ENCODE measurements at places on chromosomes 11 and 22.

DNA sequence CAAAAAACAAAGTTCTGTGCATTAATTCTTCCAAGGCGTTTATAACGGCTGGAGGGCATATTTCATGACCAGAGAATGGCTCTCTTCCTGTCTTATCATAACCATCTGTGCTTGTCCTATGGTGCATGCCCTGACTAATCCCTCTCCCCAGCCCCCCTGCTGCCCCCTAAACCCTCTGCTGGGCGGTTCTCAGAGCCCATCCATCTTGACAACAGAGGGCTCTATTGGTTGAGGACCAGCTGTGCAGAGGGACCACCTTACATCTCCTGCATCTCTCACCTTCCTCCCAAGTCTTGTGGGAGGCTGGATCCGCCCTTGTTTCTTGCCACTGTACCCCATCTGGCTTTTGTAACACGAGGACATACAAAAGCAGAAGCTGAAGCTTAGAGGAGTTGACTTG lies 282.1 kb downstream of the MIAT start:
- H3K4me3 ChIP-seq, result no peak overlapping the region
- H3K36me3 ChIP-seq, result peaks cover 5% of the 10 kb centered on the region
- H3K4me1 ChIP-seq, result peaks cover 7% of the 10 kb centered on the region
- H3K27me3 ChIP-seq, result peaks cover 33% of the 10 kb centered on the region
- no peak for DNase-seq
- no peak overlapping the region for H3K27ac ChIP-seq

DNA sequence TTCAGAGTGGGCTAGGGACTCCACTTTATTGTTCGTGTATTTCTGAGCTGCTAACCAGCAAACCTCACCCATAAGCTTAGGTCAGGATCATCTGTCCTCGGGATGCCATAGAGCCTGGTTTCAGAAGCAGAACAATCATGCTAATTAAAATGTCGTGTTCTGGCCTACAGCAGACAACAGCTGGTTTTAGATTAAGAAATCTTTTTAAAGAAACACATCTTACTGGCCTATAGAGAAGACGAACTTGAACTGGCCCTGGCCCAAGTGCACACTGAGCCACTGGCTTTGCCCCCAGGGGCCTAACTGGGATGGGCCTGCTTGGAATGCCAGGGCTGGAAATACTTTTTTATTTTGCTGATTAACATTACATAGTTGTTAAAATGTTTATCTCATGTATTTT lies 63.2 kb downstream of the ALX4 start:
- no peak for DNase-seq
- peaks cover 61% of the 10 kb centered on the region for H3K36me3 ChIP-seq
- peaks cover 10% of the 10 kb centered on the region for H3K27me3 ChIP-seq
- H3K4me1 ChIP-seq, result peaks cover 32% of the 10 kb centered on the region

- peak; percentile 70 for DNase-seq
- H3K27me3 ChIP-seq, result peaks cover 74% of the 10 kb centered on the region
- H3K4me3 ChIP-seq, result peak overlapping the region; percentile 85
- H3K27ac ChIP-seq, result no peak overlapping the region
- H3K36me3 ChIP-seq, result no peaks in the 10 kb centered on the region
These were observed 144.6 kb downstream of the NECTIN1 start for GRCh38 chr11:119584193-119585042.

DNA sequence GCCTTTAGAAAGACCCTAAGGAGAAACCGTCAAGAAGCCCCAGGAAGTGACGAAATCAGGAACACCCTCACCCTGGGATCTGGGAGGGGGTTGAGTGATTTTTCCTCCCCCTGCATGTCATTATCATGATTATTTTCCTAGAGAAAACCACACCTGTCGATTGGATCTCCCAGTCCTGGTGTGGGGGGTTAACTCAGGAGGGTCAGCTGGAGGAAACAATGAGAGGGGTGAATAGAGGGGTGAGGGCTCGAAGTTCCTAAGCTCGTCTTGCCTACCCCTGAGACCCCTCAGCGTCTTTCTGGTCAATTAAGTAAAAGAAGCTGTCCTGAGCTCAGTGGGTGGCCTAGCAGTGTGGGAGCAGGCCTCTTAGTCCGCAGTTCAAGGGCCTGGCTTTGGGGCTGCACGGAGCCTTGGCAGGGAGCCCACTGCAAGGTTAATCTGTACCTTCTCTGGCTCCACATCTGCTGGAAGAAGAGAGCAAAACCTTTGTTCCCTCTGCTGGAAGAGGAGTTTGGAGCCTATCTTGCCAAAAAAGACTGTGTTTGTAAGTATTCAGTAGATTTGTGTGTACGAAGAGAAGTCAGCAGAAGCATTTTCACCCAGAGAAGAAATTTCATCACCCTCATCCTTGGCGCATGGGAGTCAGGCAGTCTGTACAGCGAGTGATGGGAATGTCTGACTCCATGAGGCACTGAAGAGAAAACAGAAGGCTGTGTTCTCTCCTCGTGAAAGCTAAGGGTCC lies 34.2 kb upstream of the FTH1 start:
- H3K36me3 ChIP-seq, result no peaks in the 10 kb centered on the region
- H3K27me3 ChIP-seq, result peaks cover 12% of the 10 kb centered on the region
- H3K4me3 ChIP-seq, result no peak overlapping the region
- peaks cover 45% of the 10 kb centered on the region for H3K4me1 ChIP-seq
- H3K27ac ChIP-seq, result peak overlapping the region; percentile 97
- no peak for DNase-seq

- DNase-seq, result no peak
- H3K27ac ChIP-seq, result no peak overlapping the region
- H3K27me3 ChIP-seq, result peaks cover 24% of the 10 kb centered on the region
- H3K36me3 ChIP-seq, result no peaks in the 10 kb centered on the region
- peaks cover 10% of the 10 kb centered on the region for H3K4me1 ChIP-seq
These were observed 51.3 kb downstream of the IGLL5 start for GRCh38 chr22:22938672-22939587.

GRCh38 chr11:37748641-37749040 lies 1150.6 kb upstream of the RAG2 start:
- no peak for DNase-seq
- no peaks in the 10 kb centered on the region for H3K27me3 ChIP-seq
- H3K4me1 ChIP-seq, result no peaks in the 10 kb centered on the region
- H3K27ac ChIP-seq, result no peak overlapping the region

DNA sequence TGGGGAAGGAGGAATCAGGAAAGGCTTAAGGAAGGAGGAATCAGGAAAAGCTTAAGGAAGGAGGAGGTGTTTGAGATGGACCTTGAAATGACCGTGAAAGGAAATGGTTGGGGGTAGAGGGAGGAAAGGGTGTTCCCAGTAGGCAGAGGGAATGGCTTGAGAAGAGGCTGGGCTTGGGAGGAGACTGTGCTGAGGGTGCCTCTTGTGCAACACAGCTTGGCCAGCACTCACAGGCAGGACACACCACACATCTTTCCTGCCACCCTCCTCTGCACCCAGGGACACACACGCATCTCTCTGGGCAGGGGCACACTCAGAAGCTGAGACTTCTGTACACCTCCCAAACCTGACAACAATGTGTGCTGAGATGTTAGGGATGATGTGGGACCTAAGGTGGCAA lies 151.4 kb downstream of the FBXO7 start:
- H3K4me1 ChIP-seq, result peaks cover 30% of the 10 kb centered on the region
- no peak for DNase-seq
- no peak overlapping the region for H3K4me3 ChIP-seq
- H3K36me3 ChIP-seq, result no peaks in the 10 kb centered on the region

- no peaks in the 10 kb centered on the region for H3K4me1 ChIP-seq
- no peak overlapping the region for H3K4me3 ChIP-seq
- peaks cover 60% of the 10 kb centered on the region for H3K36me3 ChIP-seq
- no peak overlapping the region for H3K27ac ChIP-seq
- DNase-seq, result no peak
These were observed 23.9 kb upstream of the RBM4B start for GRCh38 chr11:66701432-66702240.

DNA sequence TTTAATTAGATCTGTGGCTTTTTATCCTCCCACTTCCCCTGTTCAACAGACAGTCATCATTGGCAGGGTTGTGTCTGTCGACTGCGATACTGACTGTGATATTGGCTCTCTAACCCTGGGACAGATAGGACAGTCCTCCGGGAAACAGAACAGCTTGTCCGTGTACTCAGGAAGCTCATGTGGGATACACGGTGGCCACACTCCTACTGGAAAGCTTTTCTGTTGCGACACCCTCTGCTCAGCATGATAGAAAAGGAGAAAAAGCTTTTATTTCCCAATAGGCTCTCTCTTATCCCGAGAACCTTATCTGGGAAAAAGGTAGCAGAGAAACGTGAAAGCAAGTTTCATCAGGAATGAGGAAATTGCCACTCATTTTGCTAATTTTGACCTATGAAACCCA lies 60.4 kb upstream of the HSPA8 start:
- peaks cover 7% of the 10 kb centered on the region for H3K36me3 ChIP-seq
- DNase-seq, result no peak
- H3K27me3 ChIP-seq, result peaks cover 5% of the 10 kb centered on the region
- H3K4me1 ChIP-seq, result peaks cover 28% of the 10 kb centered on the region
- peak overlapping the region; percentile 96 for H3K27ac ChIP-seq
- H3K4me3 ChIP-seq, result no peak overlapping the region

- H3K27ac ChIP-seq, result no peak overlapping the region
- no peaks in the 10 kb centered on the region for H3K36me3 ChIP-seq
- peak overlapping the region; percentile 31 for H3K4me3 ChIP-seq
- H3K27me3 ChIP-seq, result peaks cover 45% of the 10 kb centered on the region
- DNase-seq, result peak; percentile 36
These were observed 25.7 kb upstream of the OAF start for GRCh38 chr11:120184946-120185705.

DNA sequence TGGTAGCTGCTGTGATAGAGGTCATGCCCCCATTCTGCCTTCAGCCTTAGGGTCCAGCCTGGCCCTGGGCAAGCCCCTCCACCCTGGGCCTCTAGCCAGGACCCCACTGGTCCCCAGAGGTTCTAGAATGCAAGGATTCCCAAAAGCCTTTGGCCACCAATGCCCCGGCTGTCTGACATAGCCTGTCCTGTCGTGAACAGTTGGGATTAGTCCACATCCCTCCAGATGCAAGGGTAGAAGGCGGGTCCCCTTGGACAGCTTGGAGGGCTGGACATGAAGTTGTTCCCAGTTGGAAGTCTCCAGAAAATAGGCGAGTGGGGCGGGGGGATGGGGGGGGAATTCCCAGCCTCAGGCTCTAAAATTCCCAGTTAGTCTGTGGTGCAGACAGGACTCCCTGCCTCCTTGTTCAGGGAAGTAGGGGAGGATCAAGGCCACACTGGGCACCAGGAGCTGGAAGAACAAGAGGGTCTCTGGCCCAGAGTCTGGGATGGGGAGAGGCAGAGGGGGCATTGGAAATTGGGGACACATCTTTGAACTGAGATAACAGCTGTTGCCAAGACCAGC lies 5.2 kb upstream of the ADORA2A start:
- peak overlapping the region; percentile 65 for H3K4me3 ChIP-seq
- H3K36me3 ChIP-seq, result no peaks in the 10 kb centered on the region
- H3K27me3 ChIP-seq, result peaks cover 57% of the 10 kb centered on the region
- H3K27ac ChIP-seq, result no peak overlapping the region

DNA sequence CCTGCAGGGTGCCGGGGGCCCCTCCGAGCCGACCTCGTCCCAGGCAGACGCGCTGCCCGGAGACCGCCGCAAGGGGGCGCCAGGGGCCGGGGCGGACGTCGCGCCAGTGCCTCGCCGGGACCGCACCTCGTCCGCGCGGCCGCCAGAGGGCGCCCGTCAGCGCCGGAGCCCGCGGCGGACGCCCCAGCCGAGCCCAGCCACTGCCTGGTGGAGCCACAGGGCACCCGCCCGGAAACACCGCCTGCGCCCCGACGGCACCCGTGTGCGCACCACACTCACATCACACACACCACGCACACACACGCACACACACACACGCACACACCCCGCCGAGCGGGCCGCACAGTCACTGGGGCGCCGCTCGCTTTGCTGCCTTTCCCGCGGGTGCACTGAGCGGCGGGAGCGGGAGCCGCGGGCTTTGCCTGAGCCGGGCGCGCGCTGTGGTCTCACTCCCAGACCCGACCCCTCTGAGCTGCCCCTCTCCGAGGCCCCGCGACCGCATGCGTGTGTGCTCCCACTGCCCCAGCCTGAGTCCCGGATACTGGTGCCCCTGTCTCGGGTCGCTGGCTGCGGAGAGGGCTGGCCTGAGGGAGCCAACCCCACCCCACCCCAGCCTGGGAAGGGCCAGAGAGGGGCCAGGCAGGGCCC lies 449.3 kb downstream of the OPCML start:
- no peaks in the 10 kb centered on the region for H3K36me3 ChIP-seq
- peak; percentile 92 for DNase-seq
- H3K4me3 ChIP-seq, result peak overlapping the region; percentile 83
- no peak overlapping the region for H3K27ac ChIP-seq

DNA sequence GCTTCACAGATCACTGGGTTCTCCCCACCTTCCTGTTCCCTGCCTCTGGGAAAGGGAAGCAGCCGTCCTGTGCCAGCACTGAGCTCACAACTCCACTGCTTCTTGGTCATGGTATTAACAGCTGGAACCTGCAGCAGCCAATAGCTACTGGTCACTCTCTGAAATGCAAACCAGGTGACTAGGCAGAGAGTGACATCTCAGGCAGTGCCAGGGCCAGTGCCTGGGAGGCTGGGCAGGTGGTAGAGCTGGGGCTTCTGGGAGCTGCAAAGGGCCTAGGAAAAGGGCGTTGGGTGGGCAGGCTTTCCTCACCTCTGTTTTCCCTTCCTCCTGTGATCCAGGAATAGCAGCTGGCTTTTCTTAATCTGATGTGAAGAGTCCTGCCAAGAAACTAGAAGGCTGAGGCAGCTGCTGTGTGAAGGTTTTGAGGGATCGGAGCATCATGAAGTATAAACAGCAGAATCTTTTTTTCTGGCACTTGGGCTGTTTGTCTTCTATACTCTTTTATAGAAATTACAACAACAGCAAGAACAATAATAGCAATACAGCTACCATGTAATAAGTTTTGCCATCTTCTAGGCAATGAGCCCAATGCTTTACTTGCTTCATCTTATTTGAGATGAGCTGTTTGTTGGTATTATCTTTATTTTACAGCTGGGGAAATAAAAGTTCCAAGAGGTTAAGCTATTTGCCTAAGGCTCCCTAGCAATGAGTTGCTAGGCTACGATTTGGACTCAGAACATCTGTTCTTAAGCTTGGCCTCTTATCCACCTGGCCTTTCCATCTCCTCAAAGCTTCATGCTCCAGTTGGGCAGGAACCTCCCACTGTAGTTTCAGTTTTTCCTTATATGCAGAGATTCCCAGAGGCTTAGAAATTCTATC lies 22.0 kb upstream of the CD44 start:
- no peak overlapping the region for H3K27ac ChIP-seq
- DNase-seq, result no peak
- no peak overlapping the region for H3K4me3 ChIP-seq
- H3K27me3 ChIP-seq, result peaks cover 22% of the 10 kb centered on the region

Measured in nephron progenitor cell (in vitro differentiated cells).